COLO829 (cell line): ENCODE measurements at places on chromosomes 7 and 10.

DNA sequence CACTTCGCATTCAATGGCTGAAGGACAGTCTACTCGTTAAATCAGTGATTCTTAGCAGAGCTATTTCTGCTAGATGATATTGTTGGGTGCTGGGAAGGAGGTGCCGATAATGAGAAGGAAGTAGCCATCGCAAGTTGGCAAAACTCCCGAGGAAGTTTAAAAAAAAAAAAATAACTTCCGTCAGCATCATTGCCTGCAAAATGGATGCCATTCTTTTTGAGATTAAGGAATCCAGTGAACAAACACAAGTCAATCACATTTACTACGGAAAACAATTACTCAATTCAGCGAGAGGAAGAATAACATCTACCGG is 74.4 kb upstream of the SFMBT2 start:
- no peak for DNase-seq

GRCh38 chr7:20991544-20991943 is 204.9 kb upstream of the SP8 start:
- no peak for DNase-seq

DNA sequence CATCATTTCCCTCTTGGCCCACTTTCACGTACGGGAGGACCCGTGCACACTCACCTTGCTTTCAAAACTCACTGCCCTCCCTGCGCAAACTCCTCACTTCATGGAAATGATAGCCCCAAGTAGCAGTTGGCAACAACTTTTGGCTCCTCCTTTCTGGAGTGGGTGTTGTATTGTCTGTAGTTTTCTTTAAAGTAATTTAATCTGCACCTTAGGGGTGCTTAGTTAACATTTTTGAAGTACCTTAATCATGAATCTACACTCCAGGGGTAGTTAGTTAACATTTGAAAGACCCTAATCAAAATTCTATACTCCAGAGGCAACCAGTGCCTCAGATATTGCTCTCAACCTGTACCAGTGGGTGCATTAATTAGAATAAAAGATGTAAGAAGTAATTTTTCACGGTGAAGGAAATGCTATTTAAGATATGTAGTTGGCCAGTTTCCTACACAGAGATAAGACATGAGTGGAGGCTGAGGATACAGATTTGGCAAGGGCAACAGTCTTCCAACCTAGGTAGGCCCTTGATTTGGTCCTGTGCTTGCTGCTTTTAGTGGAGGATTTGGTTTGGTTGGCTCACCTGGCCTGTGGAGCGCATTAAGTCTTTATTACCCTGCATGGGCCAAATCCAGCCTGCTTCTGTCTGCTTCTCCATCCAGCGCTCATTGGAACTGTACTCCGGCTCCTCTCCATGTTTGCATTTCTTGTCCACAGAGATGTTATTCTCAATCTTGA is 93.0 kb downstream of the EXOC4 start:
- DNase-seq: no peak

GRCh38 chr10:51340845-51341610 is 266.7 kb downstream of the PRKG1 start:
- no peak for DNase-seq

DNA sequence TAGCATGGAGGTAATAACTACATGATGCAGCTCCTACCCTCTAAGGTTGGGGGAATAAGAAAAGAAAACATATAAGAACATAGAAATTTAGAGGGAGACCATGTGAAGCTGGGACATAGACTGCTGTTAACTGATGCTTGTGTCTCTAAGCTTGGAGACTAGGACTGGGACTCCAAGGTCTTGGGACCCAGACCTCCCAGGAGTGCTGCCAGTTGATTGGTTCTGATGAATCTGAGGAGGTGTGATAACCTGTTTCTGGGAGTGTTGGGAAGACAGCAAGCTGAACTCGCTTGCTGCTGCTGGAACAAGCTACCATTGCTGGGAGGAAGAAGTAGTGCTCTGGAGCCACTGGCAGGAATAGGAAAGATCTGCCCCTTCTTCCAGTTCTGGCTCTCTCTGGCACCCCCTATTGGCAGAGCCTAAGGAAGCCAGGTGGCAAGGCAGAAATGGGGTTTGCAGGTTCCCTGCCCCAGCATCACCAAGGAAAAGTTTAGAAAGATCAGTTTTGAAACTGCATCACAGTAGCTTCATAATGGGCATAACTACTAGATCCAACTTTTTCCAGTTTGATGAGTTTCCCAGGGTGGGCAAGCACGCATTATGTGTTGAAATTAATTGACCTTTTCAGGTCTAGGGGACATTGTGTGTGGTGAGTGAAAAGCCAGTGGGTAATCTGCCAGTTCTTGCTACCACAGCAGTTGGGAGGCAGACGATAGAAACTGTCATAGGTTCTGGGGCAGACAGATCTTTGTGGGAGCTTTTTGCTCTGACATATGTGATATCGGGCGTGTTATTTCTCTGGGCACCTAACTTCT is 140.7 kb downstream of the SND1 start:
- DNase-seq: no peak

DNA sequence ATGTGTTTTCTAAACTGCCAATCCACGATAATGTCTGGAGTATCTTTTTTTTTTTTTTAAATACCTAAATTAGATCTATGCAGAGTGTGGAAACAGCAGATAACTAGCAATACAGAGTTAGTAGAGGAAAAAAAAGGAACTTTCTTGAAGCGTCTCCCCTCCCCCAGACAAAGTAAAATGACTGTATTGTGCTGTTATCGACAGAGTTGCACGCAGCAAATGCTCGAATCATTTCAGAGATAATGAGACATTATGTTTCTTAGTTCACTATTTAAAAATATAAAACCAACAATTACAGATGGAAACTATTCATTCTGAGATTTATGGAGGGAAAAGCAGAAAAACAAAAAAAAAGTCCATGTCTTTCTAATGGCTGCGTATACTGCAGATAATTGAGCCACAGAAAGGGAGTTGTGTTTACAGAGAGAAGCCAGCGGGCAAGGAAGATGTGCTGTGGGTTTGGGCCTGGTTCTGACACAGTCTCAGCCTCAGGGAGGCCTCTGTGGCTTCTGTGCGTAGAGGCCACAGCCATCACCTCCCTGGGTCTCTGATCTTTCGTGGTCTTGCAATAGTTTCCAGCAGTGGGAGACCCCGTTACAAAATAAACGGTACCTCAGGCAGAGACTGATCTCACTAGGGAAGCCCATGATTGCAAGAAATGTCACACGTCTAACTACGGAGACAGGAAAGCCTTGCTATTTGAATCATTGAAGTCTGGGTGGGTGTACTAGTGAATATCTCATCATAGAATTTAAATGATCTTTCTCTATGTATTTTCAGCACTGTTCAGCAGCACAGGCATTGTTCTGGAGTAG is 19.1 kb upstream of the KLF6 start:
- DNase-seq: peak; percentile 41

DNA sequence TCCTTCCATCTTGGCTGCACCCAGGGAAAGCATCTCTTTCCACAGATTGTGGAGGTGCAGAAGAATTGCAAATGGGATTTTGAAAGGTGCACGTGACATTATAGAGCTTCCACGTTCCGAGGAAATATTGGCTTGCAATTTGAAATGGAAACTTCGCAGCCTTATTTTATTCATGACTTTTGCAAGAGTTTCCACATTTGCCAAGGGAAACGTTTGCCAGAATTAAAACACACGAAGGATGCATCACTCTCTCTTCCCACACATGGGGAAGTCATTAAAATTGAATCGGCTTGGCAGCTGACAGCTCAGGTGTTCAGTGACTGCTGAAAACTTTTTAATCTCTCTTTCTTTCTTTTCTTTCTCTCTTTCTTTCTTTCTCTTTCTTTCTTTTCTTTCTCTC is 475.4 kb upstream of the IGFBP3 start:
- DNase-seq: no peak

- DNase-seq: no peak
Observed at GRCh38 chr7:20302891-20303290, 27.8 kb upstream of the ITGB8 start.

DNA sequence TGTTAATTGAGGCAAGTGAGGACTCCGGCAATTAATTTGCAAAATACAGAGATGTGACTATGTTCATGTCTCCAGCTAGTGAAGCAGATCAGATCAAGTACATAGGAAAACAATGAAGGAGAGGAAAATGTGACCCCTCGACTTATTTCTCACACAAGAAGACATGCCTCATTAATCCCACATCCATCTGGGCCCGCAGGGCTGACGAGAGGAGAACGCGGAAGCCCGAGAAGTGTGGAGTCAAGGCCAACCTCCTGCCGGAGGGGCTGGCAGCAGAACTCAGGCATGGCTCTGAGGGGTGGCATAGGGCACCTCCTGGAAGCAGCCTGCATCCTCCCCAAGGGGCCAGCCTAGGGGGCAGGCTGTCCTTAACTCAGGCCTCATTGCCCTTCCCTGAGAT is 54.4 kb downstream of the ZNF503 start:
- DNase-seq: no peak

DNA sequence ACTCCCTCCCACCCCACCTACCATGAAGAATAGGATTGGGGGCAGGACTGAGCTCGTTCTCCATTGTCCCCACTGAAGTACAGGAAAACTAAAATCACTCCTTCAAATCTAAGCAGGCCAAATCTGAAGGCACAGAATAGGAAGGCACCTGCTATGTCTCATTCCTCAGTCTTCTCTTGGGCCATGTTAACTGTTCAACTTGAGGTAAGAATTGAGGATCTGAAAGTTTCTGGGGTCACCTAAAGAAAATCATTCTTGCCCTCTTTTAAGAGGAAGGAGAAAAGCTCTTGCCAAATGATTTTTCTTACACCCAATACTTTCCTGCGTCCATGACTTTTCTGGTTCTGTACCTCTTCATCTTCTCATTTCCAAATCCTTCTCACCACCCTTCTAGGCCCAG is 4.9 kb downstream of the CPN1 start:
- DNase-seq: no peak

DNA sequence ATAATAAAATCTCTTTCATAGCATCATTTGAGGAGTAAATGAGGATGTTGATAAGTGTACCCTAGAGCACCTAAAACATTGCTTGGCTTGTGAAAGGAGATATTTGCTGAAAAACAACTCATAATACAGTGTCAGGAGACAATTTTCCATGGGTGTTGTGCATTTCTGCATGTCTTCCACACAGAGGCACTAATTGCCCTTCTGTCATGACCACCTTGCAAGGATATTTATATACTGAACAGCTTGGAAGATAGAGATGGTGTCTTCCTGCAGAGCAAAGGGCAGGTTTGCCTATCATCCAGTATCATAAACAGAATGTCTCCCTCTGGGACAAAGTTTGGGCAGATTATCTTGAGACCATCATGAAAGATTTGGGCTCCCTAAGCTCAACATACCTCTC is 495.2 kb upstream of the LRRN3 start:
- no peak for DNase-seq

DNA sequence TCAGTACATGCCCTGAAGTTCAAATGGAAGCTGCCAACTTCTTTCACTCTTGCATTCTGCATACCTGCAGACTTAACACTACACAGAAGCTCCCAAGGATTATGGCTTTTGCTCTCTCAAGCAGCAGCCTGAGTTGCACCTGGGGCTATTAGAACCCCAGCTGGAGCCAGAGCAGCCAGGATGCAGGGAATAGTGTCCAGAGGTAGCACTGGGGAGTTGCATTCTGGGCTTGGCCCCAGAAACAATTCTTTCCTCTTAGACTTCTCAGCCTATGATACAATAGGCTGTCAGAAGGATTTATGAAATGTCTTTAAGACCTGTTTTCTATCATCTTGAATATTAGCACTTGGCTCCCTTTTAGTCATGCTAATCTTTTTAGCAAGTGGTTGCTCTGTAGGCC is 886.7 kb upstream of the GHITM start:
- no peak for DNase-seq
